Activated T-helper 17 cell treated with anti-CD3 and anti-CD28 coated beads, Interleukin-2, amount 50 U/mL, for 72 hours (primary cell): ENCODE measurements at places on chromosomes 7 and 10. TPM values are rescaled to one million over a fixed set of nuclear protein-coding genes. Genes with fewer than 3 reads are reported as not detected.

DNA sequence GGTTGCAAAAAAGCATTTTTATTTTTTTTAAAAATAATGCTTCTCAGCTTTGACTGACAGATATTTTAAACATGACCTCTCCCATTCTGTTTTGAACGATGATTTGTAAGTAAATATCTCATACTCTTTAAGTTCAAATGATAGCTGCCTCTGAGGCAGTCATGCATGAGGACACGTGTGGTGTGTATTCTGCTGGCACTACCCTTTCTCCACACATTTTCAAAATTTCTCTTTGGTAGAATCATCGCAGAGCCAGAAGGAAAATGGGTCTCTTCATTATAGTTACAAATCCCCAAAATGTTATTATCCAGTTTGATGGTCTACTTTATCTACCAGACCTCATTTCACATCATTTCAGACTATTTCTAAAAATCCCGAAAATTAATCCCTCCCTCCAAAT is 55.1 kb downstream of the FZD1 start:
- ATAC-seq: no peak

DNA sequence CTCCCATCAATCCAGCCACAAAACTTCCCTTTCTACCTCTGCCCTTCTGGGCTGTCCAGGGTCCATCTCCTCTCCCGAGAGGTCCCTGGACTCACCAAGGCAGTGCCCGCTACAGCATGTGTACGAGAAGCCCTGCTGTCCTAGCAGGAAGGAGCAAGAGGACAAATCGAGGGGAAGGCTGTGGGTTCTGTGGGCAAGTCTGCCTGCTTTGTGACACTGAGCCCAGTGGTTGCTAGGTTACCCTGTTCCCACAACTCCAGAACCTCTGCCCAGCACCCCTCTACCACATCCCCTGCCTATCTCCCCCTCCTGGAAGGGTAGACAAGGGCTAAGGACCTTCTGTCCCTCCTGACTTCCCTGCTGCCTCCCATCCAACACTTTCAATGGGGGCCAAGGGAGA is at the start of gene TBATA:
Gene TBATA (minus strand): TSS at position 188 of the 400 bp plus-strand sequence. CDS start 1,998 bp downstream, outside the sequence.
- ATAC-seq: no peak

DNA sequence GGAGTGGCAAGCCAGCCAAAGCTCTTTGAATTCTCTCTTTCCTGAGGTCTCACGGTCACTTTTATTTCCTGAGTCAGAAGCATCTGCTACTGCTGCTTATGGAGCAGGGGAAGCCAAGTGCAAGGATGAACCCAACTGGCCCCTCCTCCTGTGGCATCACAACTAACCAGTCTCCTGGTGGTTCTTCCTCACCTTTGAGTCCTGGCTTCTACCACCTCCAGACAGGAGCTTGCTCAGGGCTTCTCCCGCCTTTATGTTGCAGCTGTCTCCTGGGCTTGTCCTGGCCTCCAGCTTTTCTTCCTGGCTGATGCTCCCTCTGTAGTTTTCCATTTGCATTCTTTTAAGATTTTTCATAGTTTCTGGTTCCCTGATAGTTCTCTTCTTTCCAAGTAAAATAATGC is 349.7 kb upstream of the NRP1 start:
- ATAC-seq: no peak

GRCh38 chr7:26197153-26198115 is 3.1 kb downstream of the HNRNPA2B1 start:
- no peak for ATAC-seq

GRCh38 chr10:31000867-31001266 is 30.8 kb downstream of the ZNF438 start:
- ATAC-seq: no peak

GRCh38 chr7:55050281-55050680 is 31.5 kb downstream of the EGFR start:
- no peak for ATAC-seq

Gene ARMC3
- total RNA-seq: not detected

Gene NEUROG3
- total RNA-seq: 1.1 TPM

Gene TMEM176B
- total RNA-seq: not detected

Gene ZCWPW1
- 3.1 TPM for total RNA-seq
